ENCODE measurements at places on chromosomes 5 and 9.
A peak's percentile ranks its signal among the peaks of the same experiment; 100 is the strongest.

DNA sequence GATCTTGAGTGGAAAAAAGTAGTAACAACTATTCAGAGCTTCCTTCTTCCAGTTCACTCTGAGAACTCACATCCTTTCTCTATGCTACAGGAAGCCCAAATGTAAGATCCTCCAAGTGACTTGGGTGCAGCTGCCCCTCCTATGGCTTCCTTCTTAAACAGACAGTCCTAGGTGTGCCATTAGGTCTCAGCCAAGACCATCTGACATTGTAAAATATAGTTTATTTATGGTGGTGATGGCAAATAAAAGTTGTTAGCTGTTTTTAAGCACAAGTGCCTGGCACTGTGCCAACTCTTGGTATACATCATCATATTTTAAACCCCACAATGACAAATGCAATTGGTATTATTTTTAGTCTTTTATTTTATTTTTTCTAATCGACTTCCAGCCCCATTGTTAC is 58.1 kb downstream of the TMEM252 start:
- no peak for DNase-seq

DNA sequence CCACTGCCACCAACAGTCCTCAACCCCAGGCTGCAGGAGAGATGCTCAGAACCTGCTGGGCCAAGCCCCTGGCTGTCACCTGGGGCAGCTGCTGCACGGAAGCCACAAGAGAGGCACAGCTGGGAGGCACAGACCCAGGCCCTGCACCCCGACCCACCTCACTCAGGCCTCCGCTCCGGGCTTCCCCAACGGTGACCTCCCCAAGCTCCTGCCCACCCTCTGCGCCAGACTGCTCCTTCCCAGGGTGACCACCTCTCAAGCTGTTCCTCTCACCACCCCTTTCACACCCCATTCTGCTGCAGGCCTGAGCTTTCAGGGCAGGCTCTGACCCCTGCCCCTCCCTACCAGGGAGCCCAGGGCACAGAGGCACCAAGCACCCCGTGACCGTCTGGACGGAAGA is 33.0 kb downstream of the VAV2 start:
- DNase-seq, result no peak

- no peak for DNase-seq
Measured at GRCh38 chr9:7676609-7677156, 122.9 kb downstream of the DMAC1 start.

DNA sequence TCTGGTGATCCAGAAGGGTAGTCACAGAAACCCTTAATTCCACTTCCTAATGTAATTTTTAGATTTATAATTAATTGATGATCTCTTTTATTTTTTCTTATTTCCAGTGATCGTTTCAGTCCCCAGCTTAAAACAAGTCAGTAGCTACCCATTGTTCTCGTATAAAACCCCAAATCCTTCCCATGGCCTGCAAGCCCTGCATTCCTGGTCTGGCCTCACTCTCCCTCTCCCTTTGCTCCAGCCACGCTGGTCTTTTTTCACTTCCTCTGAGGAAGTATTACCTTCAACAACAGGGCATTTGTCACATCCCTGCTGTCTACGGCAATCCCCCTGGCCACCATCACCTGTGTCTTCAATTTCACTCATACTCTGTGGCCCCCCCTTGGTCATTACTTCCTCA is 44.8 kb downstream of the ACOT12 start:
- DNase-seq, result no peak

GRCh38 chr5:43609752-43610151 is 6.8 kb downstream of the NNT start:
- DNase-seq, result peak; percentile 52

DNA sequence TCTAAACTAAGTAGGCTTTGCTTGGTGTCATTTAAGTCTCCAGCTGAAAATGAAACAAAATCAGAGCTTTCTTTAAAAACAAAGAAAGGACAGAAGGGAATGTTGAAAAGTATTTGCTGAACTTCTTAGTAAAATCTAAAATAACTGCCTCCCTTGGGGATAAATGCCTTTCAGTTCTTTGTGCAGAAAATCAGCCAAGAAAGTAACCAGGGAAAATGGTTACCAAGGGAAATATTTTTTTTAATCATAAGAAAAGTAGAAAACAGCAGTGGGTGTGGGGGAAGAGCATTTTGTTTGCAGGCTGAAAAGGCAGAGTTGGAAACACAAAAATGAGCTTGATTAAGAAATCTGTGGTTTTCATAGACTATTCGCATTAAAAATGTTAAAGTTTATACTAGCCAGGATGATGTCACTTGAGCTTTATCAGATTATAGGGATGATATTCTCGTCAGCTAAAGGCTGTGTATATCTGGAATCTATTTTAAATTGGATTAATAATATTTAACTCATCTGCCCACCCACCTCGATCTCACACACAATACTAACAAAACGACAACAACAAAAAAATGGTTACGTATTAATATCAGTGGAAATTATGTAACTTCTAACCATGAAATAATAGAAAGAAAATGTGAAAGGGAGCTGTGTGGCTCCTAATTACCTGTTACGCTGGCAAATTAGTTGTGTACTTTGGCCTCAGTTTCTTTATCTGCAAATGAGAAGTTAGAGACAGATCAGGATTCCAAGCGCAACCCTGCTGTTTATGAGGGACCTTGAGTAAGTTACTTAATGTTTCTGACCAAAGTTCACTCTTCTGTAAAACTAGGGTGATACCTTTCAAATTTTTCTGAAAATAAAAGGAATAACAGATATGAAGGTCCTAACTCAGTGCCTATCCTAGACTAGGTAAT is at the start of gene ECM2:
Gene ECM2, minus strand, starts transcription at position 51 of the 911 bp plus-strand sequence. CDS start 13,124 bp downstream, outside the sequence.
- DNase-seq, result no peak

GRCh38 chr5:39213447-39214207 is 5.7 kb downstream of the FYB1 start:
- DNase-seq, result no peak

DNA sequence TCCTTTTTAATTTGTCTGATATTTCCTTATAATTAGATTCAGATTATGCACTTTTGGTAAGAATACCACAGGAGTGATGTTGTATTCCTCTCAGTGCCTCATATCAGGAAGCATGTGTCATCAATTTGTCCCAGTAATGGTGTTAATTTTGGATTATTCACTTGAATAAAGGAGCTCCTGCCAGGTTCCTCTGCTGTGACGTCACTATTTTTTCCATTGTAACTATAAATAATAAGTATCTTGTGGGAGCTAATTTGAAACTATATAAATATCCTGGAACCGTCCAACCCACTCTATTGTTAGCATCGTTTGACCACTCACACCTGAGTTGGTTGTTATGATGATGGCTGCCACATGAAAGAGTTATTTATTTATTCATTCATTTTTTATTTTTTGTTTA is 107.9 kb downstream of the INVS start:
- no peak for DNase-seq

DNA sequence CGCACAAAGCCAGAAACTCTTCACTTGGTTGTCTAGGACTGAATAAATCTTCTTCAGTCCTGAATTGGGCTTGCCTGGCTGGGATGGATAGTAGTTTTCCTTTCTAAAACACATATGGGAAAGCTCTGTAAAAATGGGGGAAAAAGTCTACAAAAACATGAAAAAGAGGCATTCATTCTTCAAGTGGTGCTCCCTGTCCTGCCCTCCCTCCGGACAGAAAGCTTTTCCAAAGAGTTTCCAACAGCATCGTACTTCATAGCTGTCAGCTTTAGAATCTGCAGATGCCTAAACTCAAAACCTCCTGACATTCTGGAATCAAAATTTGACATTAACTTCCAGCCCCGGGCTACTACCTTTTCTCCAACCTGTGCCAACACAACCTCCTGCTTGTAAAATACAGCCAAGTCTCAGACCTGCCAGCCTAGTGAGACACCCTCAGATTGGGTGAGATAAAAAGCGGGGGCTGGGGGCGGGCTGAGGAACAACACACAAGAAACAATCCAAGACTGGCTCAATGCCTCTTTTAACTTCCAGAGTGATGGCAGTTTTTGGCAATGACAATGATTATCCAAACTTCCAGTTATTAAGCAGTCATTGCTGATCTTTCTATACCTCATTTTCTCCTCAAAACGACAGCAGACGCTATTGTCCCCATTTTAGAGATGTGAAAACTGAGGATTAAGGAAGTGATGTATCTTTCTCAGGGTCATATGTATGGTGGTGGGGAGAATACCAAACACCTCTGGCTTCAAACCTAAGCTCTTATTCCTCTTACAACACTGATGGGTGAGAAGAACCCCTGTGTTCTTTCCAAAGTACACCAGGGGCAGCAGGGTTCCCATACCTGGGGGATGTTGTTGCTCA is 1.3 kb downstream of the TNC start:
- no peak for DNase-seq

- peak; percentile 22 for DNase-seq
Measured at GRCh38 chr5:32390819-32391591, 53.5 kb downstream of the ZFR start.

GRCh38 chr5:24385070-24385469 is 259.7 kb downstream of the CDH10 start:
- DNase-seq, result no peak

DNA sequence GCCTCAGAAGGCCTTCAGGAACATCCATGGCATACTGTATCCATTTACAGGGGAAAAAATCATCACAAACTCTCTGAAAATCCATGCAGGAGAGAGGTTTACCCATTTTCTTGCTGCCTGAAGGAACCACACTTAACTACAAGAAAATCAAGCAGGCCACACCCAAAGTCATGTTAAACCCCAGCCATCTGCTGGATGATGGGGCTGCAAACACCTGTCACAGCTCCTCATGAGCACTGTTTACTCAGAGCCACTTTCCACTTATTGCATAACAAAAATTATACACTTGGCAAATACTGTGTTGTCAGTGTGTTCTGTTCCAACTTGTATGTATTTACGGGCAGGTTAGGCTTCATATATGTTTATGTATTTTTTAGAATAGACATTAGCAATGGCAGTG is 35.8 kb downstream of the PPIC start:
- no peak for DNase-seq

DNA sequence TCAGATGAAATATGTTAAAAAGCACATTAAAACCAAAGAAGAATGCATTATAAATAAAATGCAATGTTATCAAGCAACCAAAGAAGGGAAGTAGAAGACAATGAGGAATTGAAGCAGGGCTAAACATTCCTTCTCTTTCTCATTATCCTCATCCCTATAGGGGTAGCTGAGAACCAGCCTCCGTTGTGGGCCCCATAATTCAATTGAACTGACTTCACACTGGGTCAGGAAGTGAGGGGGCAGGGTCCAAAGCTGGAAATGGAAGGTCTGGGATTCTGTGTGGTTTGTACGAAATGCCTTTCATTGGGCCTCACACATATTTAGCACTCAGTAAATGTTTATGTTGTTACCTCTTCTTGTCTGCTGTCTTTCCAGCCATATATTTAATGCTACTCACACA is 220.4 kb upstream of the CD180 start:
- DNase-seq, result no peak

DNA sequence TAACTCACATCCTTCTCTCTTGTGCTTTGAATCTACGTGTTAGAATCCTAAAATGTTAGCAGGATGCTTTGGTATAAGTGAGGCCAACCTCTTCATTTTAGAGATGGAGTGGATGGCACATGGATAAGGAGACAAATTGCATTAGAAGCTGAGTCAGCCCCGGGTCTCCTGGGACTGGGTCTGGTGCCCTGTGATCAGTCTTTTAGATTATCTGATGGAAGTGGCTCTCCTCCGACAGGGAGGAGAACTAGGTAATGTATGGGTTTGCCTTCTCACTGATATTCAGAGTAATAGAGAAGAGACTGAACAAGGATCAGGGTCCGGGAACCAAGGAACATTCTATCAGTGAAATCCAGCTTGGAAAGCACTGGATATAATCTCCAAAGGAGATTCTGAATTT is 74.9 kb upstream of the TNFSF8 start:
- no peak for DNase-seq

DNA sequence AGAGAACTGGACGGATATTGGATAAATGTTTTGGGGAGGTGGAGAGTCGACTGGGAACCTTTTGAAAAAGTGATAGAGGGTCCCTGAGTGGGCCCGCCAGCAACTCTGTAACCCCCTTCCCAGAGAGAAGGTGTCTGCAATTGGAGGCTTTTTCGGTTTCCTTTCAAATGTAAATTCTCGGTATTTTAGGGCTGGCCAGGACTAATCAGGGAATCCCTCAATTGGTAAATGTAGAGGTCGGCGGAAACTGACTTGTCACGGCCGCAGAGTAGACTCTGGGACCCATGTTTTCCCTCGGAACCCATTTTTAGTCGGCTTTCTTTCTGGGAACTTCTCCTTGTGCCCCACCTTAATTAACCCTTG is 524 bp downstream of the CCNB1 start:
- DNase-seq, result peak; percentile 43

DNA sequence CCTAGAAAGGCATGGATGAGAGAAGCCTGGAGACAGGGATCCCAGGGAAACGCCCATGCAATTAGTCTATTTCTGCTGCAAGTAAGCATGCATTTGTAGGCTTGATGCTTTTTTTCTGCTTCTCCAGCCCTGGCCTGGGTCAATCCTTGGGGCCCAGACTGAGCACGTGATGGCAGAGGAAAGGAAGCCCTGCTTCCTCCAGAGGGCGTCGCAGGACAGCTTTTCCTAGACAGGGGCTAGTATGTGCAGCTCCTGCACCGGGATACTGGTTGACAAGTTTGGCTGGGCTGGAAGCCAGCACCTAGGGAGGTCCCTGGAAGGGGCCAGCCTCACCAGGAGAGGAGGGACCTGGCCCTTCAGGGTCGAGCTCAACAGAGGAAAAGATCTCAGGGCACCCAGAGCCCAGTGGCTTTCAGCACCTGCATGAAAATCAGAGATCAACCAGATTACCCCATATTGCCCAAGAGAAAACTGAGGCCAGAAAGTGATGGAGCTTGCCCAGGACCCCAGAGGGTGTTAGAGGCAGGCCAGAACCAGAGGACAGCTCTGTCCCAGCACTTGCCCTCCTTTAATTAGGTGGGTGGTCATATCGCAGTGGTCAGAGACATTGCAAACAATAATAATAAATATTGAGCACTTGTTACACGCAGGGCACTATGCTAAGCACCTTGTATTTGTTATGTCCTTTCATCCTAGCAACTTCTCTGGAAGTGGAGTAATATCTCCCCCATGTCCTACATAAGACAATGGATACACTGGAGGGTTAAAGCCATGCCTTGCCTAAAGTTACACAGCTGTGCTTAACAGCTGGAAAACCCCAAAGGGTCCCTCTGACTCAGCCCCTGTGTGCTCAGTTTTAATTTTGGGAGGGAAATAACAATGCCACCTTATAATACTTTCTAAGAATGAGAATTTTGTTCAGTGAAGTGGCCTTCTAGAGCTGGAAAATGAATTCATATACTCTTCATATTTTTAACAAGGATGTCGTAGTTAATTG is 67.1 kb downstream of the KLF4 start:
- DNase-seq, result peak; percentile 84

GRCh38 chr5:60522292-60522905 is 177.6 kb downstream of the DEPDC1B start:
- no peak for DNase-seq

Data from hematopoietic multipotent progenitor cell treated with erythropoietin and hydrocortisone succinate and interleukin-3 and kit ligand, for 4 days (in vitro differentiated cells).